ENCODE measurements at places on chromosomes 4 and X. TPM values are rescaled to one million over a fixed set of nuclear protein-coding genes. Genes with fewer than 3 reads are reported as not detected.

GRCh38 chr4:140719686-140720085 is 36.5 kb downstream of the TBC1D9 start:
- no peaks in the 10 kb centered on the region for H3K27me3 ChIP-seq
- peaks cover 6% of the 10 kb centered on the region for H3K4me1 ChIP-seq
- no peaks in the 10 kb centered on the region for H3K36me3 ChIP-seq
- DNase-seq = no peak
- no peak overlapping the region for H3K4me3 ChIP-seq

DNA sequence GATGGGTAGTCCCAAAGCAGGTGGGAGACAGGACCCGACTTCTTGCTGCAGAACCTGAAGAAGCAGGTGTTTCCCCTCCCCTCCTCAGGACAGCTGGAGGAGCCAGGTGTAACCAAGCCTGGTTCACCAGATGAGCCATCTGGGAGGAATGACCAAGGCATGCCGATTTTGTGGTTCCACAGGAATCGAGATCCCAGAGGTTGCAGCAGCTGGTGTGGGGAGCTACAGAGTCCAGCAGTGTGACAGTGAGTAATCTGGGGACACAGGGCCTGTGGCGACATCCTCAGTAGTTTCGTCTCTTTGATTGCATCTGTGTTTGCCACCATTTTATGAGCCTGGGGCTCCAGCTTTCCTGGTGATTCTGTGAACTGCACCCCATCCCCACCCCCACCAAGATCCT is 2.6 kb upstream of the NDP start:
- H3K27me3 ChIP-seq = no peaks in the 10 kb centered on the region
- no peaks in the 10 kb centered on the region for H3K36me3 ChIP-seq
- H3K4me1 ChIP-seq = no peaks in the 10 kb centered on the region
- no peak overlapping the region for H3K27ac ChIP-seq
- no peak overlapping the region for H3K4me3 ChIP-seq

- H3K36me3 ChIP-seq = no peaks in the 10 kb centered on the region
- no peak overlapping the region for H3K27ac ChIP-seq
- no peaks in the 10 kb centered on the region for H3K4me1 ChIP-seq
- H3K4me3 ChIP-seq = no peak overlapping the region
- no peaks in the 10 kb centered on the region for H3K27me3 ChIP-seq
Measured at GRCh38 chr4:67152976-67153375, 392.3 kb downstream of the CENPC start.

ARMCX4 gene
- 18.9 TPM for polyA plus RNA-seq

GUCY1B1 gene
- 13.5 TPM for polyA plus RNA-seq

All from large intestine (tissue), 12 donors.